Stimulated activated effector memory CD8-positive, alpha-beta T cell treated with anti-CD3 and anti-CD28 coated beads, Interleukin-12 subunit alpha, Interleukin-12 subunit beta, amount 100 ng/mL, for 72 hours (primary cell): ENCODE measurements at places on chromosomes 2 and 18.

- DNase-seq: no peak
Observed at GRCh38 chr2:29053670-29054400, 20.5 kb downstream of the PCARE start.

DNA sequence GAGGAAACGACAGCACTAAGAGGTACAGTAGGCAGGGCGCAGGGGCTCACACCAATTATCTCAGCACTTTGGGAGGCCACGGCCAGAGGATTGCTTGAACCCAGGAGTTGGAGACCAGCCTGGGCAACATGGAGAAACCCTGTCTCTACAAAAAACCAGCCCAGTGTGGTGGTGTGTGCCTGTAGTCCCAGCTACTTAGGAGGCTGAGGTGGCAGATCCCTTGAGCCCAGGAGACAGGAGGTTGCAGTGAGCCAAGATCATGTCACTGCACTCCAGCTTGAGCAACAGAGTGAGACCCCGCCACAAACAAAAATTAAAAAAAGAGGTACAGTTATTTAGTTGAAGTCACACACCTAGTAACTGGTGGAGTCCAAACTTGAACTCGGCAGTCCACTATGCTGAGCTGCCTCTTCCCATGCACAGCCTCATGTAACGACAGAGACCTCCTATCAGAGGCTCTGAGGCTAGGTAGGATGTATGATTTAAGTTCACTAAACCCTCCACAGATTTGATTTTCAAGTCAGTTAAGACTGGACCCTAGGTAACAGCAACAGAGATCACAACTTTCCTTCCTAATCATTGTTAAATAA lies 8.7 kb downstream of the STK17B start:
- no peak for DNase-seq

DNA sequence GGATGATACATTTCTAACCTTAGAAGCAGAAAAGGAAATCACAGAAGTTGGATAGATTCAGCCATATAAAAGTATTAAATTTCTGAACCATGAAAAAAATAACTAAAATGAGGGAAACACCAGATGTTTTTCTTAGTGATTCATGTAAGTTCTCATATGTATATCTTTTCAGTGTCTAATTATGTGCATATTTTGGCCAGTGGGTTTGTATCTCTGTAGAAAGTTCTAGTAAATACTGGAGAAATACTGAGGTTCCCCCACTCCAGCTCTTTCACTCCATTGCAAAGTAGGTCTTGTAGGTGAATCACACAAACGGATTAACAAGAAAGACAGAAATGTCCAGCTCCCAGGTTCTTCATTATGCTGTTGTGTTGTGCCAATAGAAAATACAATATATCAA lies 222.3 kb downstream of the NEDD4L start:
- no peak for DNase-seq

- no peak for DNase-seq
Observed at GRCh38 chr2:96108151-96108540, 8.2 kb downstream of the ADRA2B start.

GRCh38 chr2:32732120-32732519 lies 104.3 kb downstream of the TTC27 start:
- DNase-seq: no peak

DNA sequence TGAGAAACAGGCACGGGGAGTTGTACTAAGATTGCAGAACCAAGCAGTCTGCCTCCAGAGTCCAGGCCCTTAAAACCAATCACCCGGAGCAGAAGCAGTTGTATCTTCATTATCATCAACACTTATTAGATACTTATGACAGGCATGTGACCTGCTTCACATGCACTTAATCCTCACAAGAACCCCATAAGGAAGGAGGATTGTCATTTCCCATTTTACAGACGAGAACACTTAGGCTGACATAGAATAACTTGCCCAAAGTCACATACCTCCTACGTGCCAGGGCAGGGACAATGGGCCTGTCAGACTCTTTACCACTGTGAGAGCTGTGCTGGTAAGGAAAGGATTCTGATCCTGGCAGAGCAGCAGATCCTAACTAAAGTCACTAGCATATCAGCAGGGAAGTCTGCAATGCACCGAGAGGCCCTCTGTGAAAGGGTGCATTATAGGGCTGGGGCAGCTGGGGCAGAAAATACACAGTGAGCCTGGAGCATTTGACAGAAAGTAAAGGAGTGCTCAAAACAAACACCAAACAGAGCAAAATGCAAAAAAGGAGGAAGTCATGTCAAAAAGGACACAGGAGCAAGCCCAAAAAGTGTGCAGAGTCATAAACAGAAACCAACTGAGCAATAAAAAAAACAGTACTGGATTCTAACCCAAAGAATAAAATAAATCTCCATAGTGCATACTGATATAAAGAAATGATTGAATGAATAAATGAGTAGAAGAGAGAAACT lies 55.9 kb upstream of the SP3 start:
- DNase-seq: no peak

GRCh38 chr2:98601532-98602132 lies 6.7 kb downstream of the COA5 start:
- DNase-seq: no peak

GRCh38 chr2:182014284-182014683 lies 28.6 kb downstream of the PPP1R1C start:
- no peak for DNase-seq

DNA sequence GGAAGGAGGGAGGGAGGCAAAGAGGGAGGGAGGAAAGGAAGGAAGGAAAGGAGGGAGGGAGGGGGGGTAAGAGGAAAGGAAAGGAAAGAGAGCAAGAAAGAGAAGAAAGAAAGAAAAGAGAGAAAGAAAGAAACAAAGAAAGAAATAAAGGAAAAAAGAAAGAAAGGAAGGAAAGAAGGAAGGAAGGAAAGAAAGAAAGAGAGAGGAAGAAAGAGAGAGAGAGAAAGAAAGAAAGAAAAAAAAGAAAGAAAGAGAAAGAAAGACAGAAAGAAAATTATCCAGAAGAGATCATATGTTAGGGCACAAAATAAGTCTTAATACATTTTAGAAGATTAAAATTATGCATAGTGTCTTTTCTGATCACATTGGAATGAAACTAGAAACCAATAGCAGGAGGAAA lies 24.3 kb upstream of the TFCP2L1 start:
- no peak for DNase-seq

DNA sequence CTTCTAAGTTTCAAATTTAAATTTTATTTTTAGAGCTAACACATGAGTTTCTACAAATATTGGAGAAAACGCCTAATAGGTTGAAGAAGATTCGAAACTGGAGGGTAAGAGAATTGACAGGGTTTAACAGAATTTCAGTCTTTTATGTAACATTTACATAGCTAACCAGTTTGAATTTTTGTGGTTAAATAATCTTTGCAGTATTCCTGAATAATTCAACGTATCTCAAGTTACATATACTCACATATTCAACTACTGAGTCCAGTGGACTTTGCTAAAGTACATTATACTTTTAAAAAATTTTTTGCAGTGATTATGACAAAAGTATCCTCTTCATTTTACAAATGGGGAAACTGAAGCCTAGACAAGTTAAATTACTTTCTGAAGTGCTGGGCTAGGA lies 34.0 kb downstream of the CCNT2 start:
- no peak for DNase-seq

- no peak for DNase-seq
Observed at GRCh38 chr2:173272849-173273248, 81.8 kb upstream of the CDCA7 start.

DNA sequence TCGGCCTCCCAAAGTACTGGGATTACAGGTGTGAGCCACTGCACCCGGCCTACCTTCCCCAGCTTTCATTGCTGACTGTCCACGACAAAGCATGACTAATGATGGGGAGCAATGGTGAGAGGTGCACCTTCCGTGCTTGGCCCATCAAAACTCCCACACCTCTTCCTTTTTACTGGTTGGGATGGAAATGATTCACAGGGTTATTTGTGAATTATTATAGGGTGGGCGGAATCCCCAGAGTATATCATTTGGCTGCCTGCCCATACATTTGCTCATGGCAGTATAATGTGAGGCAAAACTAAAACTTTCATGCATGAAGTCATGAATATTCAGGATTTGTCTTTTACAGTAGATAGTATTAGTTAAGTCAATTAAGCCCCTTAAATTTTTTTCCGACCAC lies 334.2 kb upstream of the NETO1 start:
- no peak for DNase-seq

DNA sequence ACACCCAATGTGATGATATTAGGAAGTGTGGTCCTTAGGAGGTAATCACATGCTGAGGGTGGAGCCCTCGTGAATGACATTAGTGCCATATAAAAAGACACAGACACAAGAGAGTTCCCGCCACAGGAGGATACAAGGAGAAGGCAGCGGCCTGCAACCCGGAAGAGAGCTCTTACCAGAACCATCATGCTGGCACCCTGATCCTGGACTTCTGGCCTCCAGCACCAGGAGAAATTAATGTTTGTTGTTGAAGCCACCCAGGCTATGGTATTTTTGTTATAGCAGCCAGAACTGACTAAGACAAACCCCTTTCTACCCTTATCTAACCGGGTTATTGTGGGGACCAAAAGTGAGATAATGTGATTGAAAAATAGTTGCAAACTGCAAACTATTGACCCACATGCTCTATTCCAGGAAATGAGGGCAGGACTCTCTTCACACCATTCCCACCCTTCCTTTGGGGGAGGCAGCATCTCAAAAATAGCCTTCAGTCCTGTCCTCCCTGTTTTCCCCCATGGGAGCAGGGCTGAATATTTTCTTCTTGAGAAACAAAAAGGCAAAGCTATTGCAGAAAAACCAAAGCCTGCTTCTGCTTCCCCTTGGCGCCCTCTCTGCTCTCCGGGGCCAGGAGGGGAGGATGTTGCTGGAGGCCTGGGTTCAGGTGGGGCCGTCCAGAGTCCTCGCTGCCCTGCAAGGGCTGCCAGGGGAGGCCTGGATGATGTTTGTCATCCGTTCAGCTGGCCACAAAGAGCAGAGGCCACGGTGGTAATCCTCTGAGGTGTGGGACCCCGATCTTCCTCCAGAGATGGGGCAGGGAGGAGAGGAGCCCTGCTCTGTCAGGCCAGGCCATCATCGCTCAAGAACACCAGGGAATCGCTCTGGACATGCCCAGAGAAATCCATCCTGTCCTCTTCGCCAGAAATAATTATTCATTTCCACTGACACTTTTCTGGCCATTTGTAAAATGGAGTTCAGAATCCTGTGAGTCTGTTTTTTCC lies 73.8 kb upstream of the HAAO start:
- DNase-seq: no peak

GRCh38 chr18:22026889-22027288 lies 142.5 kb upstream of the GATA6 start:
- DNase-seq: no peak

GRCh38 chr18:27843783-27844777 lies 332.9 kb downstream of the CDH2 start:
- DNase-seq: no peak

- DNase-seq: no peak
Observed at GRCh38 chr2:102708847-102709559, 52.8 kb upstream of the TMEM182 start.

DNA sequence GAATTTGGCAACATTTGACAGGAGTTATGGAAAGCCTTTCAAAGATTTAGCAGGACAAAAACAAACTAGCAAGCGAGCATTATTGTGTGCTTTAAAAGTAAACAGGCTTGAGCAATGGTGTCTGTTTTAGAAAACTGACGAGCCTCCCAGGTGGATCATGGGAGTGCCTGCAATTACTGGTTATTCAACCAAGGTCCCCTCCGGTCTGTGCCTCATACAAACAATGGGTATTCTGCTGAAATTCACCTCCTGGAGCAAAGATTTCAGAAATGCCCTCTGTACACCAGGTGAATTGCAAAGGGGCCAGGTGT lies 22.4 kb downstream of the RTP5 start:
- DNase-seq: no peak

GRCh38 chr2:132009177-132009873 lies 152.4 kb downstream of the ANKRD30BL start:
- DNase-seq: no peak

DNA sequence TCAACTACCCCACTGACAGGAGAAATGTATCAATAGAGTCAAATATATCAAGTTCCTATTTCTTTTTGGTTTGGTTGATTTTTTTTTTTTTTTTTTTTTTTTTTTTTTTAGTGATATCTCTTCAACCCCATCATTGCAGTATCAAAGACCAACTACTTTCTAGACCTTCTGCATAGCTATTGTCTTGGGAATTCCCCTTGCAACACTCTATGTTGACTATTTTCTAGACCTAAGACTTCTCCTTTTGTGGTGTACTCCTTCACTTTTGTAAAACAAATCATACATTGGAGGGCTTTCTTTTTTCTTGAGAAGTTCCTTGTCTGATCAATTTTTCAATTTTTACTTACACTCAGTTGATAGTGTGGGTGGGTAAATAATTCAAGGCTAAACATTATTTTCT lies 46.5 kb upstream of the NR4A2 start:
- no peak for DNase-seq

DNA sequence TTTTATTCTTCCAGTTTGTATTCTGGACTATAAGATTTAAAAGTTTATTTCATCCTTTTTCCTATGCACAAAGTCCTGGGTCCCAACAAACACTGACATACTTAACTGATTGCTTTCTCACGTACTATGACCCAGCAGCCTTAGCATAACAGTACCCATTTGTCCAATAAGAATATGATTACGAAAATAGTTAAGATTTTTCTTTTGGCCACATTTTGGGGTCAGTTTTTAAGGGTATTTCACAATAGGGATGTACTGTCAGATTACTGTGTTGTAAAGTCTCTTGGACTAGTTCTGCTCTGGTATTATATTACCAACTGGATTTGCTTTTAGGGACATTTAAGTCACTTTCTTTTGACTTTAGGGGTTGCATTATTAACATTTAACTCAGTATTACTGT lies 46.1 kb downstream of the TTC39C start:
- no peak for DNase-seq

GRCh38 chr18:61322265-61322873 lies 10.9 kb upstream of the CDH20 start:
- DNase-seq: peak; percentile 51

DNA sequence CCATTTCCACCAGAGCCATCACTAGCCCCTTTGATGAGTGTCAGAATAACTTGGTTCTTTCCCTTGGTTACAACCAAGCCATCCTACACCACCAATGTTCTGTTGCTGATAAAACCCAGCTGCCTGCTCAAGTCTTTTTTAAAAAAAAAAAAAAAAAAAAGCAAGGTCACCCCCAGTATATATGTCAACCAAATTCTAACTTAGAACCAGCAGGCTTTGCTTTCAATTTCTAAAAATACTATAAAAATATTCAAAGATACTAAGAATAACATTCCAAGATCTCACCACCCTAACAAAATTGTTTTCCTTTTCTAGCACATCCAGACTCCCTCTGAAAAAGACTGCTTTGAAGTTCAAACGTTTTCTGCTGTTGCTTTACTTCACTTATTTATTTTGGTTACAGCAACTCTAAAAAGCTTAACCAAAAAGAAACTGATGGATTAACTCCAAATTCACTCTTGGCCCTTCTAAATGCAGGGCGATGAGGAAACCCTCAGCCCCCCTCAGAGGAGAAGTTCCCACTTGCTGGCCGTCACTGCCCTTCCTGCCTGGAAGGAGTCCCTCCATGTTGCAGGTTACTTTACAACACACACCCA lies 10.9 kb downstream of the UXS1 start:
- no peak for DNase-seq

GRCh38 chr2:88261725-88262124 lies 91.6 kb downstream of the THNSL2 start:
- no peak for DNase-seq

DNA sequence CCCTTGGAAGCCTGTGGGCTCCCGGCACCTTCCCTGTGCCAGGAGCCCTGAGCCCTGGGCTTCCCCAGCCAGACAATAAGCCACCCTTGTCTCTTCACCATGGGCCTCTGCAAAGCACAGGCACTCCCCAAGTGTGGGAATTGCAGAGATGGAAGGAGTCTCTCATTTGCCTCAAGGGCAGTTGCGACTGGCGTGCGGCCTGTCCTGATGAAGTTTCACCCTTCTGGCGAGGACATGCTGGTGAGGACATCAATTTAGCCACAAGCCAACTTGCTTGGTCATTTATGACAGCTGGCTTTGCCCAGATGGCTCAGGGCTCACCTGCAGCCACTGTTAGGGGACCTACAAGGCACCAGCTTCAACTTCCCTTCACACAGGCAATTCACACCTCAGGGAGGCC lies 180.2 kb downstream of the ANAPC1 start:
- no peak for DNase-seq
